ENCODE measurements at places on chromosomes 1 and 21. TPM values are rescaled to one million over a fixed set of nuclear protein-coding genes. Genes with fewer than 3 reads are reported as not detected.

HAX1 gene
- total RNA-seq, result 108 TPM

MAB21L3 gene
- total RNA-seq, result 0.32 TPM

OR2T11 gene
- not detected for total RNA-seq

LCA5L gene
- 0.97 TPM for total RNA-seq

HEYL gene
- total RNA-seq, result 0.16 TPM

ALX3 gene
- 1.9 TPM for total RNA-seq

MYOG gene
- not detected for total RNA-seq

FCER1G gene
- total RNA-seq, result 0.97 TPM

USP1 gene
- total RNA-seq, result 15.3 TPM

FCAMR gene
- not detected for total RNA-seq

BRDT gene
- total RNA-seq, result not detected

STYXL2 gene
- 0.36 TPM for total RNA-seq

ZNF678 gene
- total RNA-seq, result 3.9 TPM

OXCT2 gene
- total RNA-seq, result 1.8 TPM

F5 gene
- total RNA-seq, result not detected

INAVA gene
- total RNA-seq, result not detected

NR1I3 gene
- not detected for total RNA-seq

ETNK2 gene
- 17.5 TPM for total RNA-seq

KRTAP13-2 gene
- total RNA-seq, result not detected

ARHGAP30 gene
- total RNA-seq, result not detected

NUP210L gene
- total RNA-seq, result 0.16 TPM

C1orf53 gene
- 4.5 TPM for total RNA-seq

CA6 gene
- not detected for total RNA-seq

HES4 gene
- total RNA-seq, result 0.49 TPM

HTR1D gene
- not detected for total RNA-seq

TLR5 gene
- total RNA-seq, result 0.81 TPM

LCK gene
- total RNA-seq, result not detected

CD5L gene
- not detected for total RNA-seq

KCNE1 gene
- 0.81 TPM for total RNA-seq

RORC gene
- 0.12 TPM for total RNA-seq

LAPTM5 gene
- total RNA-seq, result 0.97 TPM

CFHR3 gene
- total RNA-seq, result not detected

HES5 gene
- total RNA-seq, result 0.36 TPM

GBP4 gene
- total RNA-seq, result 0.97 TPM

FAM167B gene
- 2.7 TPM for total RNA-seq

KRTAP20-3 gene
- total RNA-seq, result not detected

HMCN1 gene
- total RNA-seq, result 427 TPM

TCEA3 gene
- total RNA-seq, result 21.6 TPM

TTC3 gene
- 338 TPM for total RNA-seq

NEK2 gene
- total RNA-seq, result 1.6 TPM

AUNIP gene
- 1.8 TPM for total RNA-seq

ERG gene
- total RNA-seq, result not detected

MYBPH gene
- total RNA-seq, result not detected

MYOM3 gene
- total RNA-seq, result 0.12 TPM

LCE6A gene
- not detected for total RNA-seq

KCNJ15 gene
- total RNA-seq, result 1.9 TPM

RPRD2 gene
- 12.1 TPM for total RNA-seq
